Activated T-helper 1 cell treated with anti-CD3 and anti-CD28 coated beads, Interleukin-2, amount 50 U/mL, for 16 hours (primary cell): ENCODE measurements at places on chromosomes 6 and 20.
A peak's percentile ranks its signal among the peaks of the same experiment; 100 is the strongest.

- no peak for DNase-seq
Measured at GRCh38 chr6:158837684-158838625, 18.8 kb upstream of the EZR start.

DNA sequence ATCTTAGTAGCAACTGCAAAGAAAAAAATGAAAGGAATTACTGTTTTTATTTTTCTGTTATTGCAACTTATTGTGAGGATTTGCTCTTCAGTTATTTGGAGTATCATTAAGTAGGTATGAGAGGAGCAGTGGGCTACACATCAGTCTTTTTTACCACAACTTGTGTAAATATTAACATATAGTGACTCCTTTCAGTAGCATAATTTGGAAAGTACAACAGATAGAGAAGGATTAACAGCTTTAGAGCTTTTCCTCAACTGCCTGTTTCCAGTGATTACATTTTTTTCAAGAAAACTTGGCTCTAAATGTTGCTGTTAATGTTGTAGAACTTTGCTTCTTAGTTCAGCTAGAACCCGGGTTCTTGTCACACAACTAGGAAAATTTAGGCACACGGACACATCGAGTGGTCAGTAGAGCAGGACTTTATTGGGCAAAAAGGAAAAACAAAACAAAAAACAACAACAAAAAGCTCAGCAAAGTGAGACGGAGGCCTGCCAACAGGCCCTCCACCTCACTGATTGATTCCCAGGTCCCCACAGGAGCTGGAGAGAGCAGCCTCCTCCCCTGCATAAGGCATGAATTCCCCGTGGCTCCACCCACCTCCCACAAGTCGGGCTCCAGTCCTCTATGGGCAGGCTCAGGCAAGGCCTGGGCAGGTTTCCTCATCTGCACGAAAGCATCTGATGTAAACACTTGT is 75.1 kb downstream of the ADGRG6 start:
- DNase-seq = no peak

DNA sequence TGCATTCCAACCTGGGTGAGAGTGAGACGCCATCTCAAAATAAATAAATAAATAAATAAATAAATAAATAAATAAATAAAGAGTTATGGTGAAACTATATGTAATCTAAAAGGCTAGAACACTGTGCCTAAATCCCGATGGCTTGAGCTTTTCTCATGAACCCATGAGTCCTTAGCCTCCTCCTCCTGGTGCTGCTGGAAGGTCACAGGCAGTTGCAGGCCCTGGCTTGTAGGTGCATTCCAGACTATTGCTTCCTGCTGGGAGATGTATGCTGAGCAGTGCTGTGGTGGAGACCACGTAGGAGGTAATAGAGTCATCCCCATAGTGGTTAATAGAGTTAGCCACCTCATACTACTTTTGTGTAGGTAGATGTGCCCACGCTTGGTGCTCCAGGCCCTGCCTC is 12.5 kb downstream of the PTK7 start:
- DNase-seq = no peak

DNA sequence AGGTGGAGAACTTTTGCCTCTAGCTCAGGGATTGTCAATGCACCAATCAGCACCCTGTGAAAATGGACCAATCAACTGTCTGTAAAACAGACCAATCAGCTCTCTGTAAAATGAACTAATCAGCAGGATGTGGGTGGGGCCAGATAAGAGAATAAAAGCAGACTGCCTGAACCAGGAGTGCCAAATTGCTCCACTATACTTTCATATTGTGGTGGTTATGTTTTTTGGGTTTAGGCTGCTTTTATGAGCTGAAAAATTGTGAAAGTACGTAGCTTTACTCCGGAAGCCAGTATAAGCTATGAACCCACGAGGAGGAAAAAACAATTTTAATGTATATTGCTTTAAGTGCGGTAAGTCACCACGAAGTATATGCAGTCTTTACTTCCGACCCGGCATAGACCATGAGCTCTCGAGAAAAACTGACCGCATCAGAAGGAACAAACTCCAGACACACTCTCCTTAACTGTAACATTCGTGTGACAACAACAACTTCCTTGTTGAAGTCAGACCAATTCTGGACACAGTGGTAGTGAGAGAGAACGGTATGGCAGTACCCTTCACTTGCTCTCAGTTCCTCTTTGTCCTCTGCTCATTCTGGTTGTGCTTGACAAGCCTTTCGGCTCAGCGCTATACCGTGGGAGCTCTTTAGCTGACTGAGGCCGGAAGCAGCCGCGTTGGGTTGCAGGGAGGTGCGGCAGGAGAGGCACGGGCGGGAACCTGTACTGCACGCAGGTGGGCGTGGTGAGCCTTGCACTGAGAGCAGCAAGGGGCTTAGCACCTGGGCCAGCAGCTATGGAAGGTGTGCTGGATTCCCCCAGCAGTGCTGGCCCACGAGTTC is 81.9 kb upstream of the E2F3 start:
- DNase-seq = peak; percentile 64

DNA sequence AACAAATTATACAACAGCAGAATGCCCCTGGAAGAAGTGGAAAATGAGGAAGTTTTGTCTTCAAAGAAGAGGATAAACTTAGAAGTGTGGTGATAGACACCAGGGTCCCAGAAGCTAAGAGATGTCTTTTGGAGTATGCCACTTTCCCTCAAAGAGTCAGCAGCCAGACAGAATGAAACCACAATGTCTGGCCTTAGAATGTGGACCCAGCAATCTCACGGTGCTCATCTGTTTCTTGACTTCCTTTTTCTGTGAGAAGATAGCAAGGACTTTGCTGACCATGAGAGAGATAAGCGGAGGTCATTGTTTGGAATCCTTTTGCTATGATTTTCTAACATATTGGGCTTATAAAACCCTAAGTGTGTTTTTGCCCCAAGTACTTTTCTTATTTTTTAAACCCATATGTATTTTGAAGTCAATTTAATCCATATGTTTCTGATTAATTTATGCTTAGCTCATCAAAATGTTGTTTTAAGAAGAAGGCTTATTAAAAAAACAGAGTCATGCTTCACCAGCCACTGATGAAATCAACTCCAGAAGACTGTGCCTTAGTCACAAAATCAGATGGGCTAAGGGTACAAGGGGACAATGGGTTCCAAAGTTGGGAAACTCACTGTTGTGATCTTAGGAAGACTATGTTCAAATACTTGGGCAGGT is 451.2 kb upstream of the JAG1 start:
- DNase-seq = no peak

GRCh38 chr6:23086100-23086499 is 516.7 kb downstream of the HDGFL1 start:
- DNase-seq = no peak

DNA sequence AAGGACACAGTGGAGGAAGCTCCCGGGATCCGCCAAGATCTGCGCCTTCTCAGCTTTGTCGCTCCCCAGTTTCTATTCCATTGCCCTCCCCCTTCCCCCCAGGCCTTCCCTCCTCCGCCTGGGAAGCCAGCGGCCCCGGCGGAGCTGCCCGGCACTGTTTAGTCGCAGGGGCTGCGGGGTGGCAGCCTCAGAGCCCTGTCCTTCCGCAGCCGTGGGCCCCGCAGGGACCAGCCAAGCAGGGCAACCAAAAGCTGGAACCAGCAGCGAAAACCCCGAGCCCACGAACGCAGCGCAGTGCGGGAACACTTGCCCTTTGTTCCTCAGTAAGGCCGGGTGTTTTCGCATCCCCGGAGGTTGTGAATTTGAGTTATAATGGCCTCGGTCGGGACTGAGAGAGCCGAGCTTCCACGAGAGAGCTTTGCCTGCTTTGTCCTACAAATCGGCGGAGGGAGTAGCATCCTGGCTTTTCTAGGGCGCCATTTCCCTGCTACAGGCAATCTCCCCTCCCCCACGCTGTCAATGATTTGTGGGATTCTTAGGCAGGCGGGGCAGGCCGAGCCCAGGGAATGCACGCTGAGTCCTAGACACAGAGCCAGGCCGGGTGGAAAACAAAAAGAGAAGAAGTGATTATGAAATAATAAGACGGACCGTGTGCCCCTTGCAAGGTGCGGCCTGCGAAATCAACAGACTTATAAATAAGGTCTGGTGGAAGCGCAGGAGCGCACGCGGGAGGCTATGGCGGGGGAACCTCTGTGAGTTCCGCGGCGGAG is 4.0 kb upstream of the TUBB2B start:
- no peak for DNase-seq

DNA sequence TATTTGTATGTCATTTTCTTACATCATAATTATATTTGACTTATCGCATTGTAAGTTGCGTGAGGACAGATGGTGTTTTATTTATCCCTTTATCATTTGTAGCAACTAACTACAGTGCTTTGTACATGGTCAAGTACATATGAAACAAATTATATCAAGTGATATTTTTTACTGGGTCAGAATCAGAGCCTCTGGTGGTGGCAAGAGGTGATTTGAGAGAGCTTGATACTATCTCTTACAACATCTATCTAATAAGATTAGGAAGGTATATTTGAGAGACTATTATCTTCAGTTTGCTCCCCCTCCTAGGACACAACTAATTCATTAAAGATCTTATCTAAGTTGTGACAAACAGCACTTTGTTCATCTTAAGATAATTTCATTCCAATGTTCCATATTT is 47.7 kb downstream of the BCKDHB start:
- DNase-seq = no peak

DNA sequence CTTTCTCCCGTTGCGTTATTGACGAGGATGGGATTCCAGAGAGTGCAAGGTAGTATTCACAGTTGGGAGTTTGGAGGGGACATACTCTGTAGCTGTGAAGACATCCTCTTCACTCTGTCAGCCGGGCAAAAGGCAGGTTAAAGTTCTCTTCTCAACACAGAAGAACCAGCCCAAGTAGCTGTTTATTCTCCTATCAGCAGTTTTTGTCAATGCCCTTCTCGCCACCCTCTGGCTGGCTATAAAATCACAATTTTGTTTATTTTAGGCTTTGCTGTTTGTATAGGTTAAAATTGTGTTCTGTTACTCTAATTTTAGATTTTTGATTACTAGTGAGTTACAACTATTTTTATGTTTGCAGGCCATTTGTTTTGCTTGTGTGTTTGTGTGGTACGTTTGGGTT is 37.9 kb upstream of the MAS1 start:
- DNase-seq = no peak

DNA sequence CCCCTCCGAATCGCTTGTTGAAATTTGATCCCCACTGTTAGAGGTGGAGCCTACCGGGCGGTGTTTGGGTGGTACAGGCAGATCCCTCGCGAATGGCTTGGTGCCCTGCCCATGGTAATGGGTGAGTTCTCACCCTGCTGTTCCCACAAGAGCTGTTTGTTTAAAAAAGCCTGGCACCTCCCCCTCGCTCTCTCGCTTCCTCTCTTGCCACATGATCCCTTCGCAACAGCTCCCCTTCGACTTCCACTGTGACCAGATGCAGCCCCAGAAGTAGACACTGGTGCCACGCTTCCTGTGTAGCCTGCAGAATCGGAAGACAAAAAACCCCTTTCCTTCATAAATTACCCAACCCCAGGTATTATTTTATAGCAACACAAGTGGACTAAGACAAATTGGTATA is 292.2 kb upstream of the QKI start:
- no peak for DNase-seq

DNA sequence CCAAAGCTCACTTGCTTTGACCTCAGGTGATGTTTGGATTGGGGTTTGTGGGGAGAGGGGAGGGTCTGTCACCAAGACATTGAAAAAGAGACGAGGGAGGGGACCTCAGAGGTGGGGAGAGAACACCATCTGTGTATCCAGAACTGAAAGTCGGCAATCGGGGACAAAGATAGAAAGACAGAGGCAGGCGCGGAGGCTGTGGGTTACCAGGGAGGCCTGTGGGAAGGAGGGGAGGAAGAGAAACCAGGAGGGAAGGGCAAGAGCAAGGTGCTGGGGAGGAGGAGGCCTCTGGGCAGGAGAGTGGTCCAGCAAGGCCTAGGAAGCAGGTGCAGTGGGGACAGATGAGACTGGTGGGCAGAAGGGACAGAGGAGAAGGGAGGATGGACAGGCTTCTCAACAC is 211.2 kb downstream of the CDC5L start:
- DNase-seq = no peak

DNA sequence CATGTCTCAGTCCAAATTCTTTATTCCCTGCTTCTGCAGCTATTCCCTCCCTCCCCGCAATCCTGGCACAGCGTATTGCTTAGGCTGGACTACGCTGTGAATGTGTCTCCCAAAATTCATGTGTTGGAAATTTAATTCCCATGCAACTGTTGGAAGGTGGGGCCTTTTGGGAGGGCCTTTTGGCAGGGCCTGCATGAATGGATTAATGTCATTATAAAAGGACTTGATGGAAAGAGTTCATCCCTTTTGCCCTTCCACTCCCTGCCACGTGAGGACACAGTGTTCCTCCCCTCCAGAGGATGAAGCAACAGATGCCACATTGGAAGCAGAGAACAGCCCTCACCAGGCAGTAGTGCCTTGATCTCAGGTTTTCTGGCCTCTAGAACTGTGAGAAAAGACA is 20.4 kb upstream of the NOTCH4 start:
- DNase-seq = no peak

DNA sequence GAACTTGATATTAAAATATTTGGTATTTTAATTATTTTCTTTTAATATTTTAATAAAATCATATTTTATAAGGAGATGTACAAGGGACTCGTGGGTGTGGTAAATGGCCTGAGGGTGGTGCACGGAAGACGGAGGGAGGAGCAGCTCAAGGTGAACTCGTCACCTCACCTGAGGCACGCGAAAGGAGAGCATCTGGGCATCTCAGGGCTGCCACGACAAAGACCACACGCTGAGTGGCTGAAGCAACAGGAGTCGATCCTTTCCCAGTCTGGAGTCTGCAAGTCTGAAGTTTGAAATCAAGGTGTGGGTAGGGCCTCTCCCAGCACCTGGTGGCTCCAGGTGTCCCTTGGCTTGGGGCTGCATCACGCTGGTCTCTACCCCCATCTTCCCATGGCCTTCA is 39.7 kb downstream of the APCDD1L start:
- no peak for DNase-seq

DNA sequence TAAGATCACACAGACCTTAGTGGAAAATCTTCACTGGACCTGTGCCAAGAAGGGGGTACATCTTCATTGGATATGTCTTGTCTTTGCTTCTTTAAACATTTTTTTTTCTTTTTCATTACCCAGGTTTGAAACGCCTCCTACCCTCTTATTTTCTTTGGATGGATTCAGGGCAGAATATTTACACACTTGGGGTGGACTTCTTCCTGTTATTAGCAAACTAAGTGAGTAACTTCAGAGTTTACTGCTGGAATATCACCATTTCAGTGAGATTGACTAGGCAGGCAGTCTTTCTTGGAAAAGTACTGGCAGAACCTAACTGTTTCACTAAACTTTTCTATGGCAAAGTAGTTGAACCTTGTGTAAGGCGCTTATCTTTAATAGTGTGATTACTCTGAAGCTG is 47.0 kb downstream of the ENPP1 start:
- DNase-seq = no peak

GRCh38 chr6:137309078-137309762 is 90.0 kb upstream of the IFNGR1 start:
- no peak for DNase-seq

DNA sequence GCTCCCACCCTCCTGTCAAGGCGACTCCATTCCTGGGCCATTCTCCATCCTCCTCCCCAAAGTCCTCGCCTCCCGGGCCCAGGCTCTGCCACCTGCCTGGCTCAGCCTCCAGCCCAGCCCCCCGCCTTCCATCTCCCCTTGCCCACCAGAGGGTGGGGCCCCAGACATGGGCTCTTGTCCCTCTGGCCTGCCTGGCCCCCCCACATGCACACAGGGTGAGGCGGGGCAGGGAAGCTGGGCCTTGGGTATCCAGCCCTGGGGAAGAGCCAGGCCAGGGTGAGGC is 95.2 kb downstream of the YTHDF1 start:
- DNase-seq = no peak

- DNase-seq = no peak
Measured at GRCh38 chr6:159169193-159169555, at the start of gene FNDC1. TSS of gene FNDC1 (plus strand) at chr6:159169400. CDS start at chr6:159169597, 197 bp downstream.
